ENCODE measurements at places on chromosomes 16 and 17. TPM values are rescaled to one million over a fixed set of nuclear protein-coding genes. Genes with fewer than 3 reads are reported as not detected.
A peak's percentile ranks its signal among the peaks of the same experiment; 100 is the strongest.

TBC1D3H gene
- not detected for total RNA-seq

- DNase-seq, result no peak
These were observed 17.2 kb downstream of the MSI2 start for GRCh38 chr17:57273490-57273889.

RGS11 gene
- 7.7 TPM for total RNA-seq

DNA sequence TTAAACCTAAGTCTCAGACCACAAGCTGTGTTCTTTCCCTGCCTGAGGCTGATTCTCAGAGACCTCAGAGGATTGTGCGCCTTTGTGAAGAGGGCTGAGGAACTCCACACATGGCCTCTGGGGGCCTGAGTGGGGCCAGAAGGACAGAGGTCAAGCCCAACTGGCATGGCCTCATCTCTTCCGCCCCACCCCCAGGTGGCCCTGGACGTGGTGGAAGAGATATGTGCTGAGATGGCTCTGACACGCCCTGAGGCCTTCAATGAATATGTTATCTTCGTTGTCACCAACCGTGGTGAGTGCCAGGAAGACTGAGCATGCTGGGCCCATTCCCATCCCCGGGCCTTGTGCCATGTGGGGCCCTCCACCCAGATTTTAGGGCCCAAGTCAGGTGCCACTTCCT lies 20.1 kb upstream of the ALKBH5 start:
- DNase-seq, result no peak

CDK10 gene
- total RNA-seq, result 37.5 TPM

DNA sequence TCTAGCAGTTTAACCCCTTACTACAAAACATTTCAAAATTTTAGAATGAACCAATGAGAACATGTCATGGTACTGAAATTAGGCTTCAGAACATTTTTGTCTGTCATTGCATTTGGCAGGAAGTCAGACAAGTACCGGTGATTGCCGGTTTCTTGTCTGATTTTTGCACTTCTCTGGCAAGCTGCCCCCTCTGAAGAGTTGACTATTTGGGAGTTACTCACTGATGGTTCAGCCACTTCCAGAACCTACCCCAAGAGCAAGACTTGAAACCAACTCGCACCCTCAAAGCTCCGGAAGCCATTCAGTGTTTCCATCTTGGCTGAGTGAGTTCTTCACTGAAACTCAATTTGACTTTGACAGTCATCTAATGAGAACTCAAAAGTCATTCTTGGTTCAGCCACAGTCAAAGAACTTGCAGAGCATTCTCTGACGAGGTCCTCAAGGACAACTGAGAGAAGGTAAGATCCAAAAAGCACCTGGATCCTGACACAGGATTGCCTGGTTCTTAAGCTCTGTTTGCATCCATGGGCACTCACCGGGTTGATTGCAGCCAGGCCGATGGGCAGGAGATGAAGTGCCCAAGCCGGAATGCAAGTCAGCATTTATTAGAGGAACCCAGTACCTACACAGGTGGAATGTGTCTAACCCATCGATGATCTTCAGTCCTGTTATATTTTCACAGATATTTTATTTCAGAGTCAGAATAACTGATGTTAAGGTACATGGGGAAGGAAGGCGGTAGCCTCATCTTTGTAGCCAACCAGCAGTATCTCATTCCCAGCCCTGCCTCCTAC lies 93.6 kb downstream of the USP22 start:
- no peak for DNase-seq

KRTAP9-8 gene
- total RNA-seq, result not detected

DNA sequence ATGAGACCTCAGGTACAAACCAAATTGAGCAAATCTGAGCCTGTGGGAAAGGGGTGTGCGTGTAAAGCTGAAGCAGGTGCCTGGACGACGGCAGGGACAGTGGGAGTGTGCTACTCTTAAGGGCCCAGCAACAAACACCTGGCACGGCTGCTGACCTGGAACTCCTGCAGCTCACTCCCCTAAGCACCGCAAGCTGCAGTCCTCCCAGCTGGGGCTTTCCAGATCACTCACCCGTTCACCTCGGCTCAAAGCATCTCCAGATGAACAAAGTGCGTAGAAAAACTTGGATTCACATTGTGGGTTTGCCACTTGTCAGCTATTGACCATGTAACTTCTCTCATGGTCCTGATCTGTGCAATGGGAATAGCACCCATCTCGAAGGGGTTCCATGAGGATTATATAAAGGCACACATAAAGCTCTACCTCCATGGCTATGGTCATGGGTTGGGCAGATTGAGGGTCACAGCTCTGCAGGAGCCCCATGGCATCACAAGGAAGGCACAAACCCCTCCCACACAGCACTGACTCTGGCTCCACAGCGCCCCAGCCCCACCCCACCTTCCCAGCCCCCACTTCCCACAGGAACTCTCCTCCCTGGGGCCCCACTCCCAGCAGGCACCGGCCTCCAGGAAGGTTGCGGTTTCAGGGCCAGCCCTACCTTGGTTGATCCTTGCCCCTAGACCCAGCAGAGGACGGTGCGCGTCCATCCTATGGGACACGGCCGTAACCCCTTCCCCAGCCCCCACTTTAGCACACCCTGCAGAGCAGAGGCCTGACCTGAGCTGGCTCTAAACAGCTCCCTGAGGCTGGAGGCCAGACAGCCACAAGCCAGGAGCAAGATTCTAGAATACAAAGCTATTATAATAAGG lies 21.9 kb downstream of the ST3GAL2 start:
- no peak for DNase-seq

SAT2 gene
- 63.3 TPM for total RNA-seq

DNA sequence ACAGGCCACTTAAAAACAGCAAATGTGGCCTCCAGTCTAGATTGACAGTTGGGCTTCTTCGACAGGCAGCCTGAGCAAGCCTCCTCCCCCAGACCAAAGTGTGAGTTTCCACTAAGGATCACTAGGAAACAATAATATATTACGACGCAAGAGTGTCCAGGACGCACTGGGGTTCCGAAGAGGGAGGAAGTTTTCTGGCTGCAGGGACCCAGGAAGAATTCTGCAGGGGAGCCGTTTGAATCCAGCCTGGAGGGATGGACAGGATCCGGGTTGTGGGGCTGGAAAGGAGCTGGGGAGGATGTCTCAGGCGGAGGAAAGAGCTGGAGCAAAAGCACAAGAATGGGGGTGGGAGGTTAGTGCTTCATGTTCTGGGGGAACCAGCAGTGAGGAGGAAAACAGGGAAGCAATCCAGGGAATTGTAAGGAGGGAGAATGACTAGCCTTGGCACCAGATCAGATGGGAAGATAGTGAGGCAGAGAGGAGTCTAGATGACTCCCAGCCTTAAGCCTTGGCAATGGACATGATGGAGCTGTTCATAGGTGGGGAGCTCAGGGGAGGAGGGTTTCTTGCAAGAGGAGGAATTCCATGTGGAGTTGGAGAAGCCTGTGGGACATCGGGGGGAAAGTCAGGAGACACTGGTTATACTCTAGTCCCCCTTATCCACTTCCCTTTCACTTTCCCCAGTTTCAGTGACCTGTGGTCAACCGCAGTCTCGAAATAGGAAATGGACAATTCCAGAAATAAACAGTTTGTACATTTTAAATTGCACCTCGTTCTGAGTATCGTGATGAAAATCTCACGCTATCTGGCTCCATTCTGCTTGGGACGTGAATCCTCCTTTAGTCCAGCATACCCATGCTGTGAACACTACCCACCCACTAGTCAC lies 26.6 kb downstream of the NGFR start:
- DNase-seq, result no peak

DNA sequence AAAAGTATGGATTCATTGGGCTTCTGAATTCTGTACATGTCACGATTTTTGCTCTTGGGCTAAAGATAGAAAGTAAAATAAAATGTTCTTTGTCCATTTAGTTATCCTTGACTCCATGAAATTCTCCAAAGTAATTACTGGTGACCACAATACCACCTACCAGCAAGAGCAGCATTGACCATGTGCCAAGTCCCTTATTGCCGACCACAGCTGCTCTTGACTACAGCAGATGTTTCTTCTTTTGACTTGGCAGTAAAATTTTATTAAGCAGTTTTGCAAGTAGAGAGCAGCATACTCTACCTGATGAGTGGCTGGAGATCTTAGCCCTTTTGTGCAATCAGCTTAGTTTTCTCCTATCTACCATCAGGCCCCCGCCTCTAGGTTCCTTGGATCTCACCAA lies 152.2 kb upstream of the TBX2 start:
- no peak for DNase-seq

DNA sequence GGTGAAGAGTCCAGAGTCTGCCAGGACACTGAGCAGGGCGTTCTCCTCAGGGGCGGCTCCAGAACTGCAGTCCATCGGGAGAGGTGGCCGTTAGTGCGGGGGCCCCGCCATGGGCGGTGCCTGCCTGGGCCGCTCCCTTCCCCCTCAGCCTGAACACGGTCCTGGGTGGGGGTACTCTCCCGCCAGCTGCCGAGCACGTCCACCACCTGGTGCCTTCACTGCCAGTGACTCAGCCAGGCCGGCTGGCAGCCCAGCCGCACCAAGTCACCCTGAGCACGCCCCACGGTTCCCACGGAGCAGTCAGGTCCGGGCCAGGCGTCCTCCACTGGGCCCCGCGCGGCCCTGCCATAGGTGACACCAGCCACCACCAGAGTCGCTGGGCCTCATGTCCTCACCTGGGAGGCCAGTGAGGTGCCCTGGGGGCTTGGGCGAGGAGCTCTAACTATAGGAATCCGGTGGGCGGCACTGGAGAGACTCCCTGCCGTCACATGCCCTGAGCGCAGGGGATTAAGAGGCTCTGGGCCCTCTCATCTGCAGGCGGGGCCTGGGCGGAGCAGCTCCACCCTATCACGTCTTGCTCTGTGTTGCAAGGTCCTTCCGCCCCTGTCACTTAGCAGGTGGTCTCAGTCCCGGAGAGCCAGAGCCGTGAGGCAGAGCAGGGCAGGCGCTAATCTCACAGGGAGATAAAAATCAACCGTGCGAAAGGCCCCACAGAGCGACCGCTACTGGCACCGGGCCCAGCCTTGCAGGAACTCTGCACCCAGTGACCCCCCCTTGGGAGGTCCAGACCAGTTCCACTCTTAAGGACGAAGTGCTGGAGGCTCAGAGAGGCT lies 14.3 kb downstream of the PIEZO1 start:
- no peak for DNase-seq

MEOX1 gene
- 6.7 TPM for total RNA-seq

SRCAP gene
- total RNA-seq, result 44.9 TPM

GRCh38 chr16:73315645-73316044 lies 267.7 kb upstream of the ZFHX3 start:
- no peak for DNase-seq

- no peak for DNase-seq
These were observed 188.7 kb downstream of the MAF start for GRCh38 chr16:79411805-79412204.

KIF19 gene
- 1.4 TPM for total RNA-seq

GRCh38 chr16:3656491-3657468 lies 2.3 kb downstream of the DNASE1 start:
- peak; percentile 76 for DNase-seq

FOXK2 gene
- total RNA-seq, result 42.4 TPM

GRCh38 chr17:811051-811784 lies 29.1 kb downstream of the MRM3 start:
- DNase-seq, result no peak

DNA sequence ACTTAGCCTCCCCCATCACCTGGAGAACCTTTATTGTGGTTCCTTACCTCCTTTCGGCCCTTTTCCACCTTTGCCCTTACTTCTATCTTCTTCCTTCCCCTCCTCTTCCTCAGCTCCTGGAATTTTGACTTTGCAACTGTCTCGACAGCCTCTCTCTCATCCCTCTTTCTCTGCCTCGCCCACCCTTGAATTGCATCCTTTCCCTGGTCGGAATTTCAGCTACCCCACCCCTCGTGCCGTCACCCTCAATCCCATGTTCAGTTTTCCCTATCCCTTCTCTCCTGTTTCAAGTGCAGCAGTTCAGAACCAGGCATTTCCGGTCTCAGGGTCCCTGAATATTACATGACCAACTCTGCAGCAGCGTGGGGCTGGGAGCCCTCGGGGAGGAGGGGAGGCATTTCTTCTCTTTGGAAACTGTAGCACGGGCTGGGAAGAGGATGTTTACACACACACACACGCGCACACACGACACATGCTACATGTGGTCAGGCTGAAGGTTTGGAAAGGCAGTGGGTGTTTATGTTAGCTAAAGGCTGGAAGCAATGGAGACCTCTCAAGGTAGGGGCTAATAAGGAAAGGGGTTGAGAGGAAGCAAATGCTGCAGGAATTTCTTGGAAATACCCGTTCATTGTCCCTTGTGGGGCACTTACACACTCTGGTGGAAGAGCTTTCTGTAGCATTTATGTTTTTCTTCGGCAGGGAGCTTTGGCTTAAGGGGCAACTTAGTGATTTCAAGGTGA lies 971 bp downstream of the MINK1 start:
- DNase-seq, result no peak
